ENCODE measurements at places on chromosomes 13 and 19.

- no peak for DNase-seq
These were observed 5.3 kb upstream of the PSG7 start for GRCh38 chr19:42942187-42942789.

- DNase-seq = no peak
These were observed at the start of gene STARD13 for GRCh38 chr13:33285420-33286124. Gene STARD13, minus strand, starts transcription at chr13:33285755. Its CDS starts 117 bp downstream, at chr13:33285638.

DNA sequence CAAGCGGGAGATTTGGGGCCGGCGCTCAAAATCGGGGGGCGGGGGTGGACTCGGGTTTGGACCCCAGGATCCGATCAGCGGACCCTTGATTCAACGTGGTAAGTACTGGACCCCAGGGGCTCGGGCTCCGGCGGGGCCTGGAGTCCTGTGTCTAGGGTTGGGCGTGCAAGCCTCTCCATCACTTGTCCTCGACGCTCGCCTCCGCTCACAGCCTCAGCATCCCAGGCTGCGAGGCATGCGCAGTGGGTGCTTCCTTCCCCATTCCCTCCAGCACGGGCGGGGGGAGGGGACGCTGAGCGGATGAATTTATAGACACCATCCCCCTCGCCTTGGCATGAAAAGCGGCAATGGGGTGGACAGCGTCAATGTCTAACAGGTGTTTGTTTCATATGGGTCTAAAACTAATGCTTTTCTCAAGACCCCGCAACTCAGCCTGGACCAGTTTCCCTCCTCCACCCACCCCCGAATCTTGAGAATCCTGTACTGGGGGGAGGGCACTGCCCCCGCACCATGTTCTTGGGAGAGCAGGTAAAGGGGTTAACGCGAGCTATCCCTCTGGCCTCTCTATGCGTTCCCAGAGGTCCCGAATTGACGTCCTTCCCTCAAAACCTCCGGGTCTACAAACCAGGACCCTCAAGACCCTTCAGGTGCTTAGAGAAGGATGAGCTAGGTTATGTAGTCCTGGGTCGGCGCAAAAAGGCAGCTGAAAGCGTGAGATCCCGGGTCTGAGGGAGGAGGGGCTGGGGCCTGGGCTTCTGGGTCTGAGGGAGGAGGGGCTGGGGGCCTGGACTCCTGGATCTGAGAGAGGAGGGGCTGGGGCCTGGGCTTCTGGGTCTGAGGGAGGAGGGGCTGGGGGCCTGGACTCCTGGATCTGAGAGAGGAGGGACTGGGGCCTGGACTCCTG, 579 bp downstream of the CPT1C start:
- DNase-seq = no peak

DNA sequence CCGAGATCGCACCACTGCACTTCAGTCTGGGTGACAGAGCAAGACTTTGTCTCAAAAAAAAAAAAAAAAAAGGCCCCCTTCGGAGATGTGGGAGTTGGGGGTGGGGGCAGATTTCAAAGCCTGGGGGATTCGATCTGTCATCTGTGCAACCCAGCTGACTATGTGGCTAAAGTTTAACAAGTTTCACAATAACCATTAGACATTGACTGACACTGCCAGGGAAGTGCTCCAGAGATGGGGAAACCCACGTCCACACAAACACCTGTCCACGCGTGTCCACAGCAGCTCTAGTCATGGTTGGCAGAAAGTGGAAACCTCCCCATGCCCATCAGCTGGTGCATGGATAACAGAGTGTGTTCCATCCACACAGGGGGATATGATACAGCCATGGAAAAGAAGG, 37.6 kb upstream of the HOMER3 start:
- no peak for DNase-seq

DNA sequence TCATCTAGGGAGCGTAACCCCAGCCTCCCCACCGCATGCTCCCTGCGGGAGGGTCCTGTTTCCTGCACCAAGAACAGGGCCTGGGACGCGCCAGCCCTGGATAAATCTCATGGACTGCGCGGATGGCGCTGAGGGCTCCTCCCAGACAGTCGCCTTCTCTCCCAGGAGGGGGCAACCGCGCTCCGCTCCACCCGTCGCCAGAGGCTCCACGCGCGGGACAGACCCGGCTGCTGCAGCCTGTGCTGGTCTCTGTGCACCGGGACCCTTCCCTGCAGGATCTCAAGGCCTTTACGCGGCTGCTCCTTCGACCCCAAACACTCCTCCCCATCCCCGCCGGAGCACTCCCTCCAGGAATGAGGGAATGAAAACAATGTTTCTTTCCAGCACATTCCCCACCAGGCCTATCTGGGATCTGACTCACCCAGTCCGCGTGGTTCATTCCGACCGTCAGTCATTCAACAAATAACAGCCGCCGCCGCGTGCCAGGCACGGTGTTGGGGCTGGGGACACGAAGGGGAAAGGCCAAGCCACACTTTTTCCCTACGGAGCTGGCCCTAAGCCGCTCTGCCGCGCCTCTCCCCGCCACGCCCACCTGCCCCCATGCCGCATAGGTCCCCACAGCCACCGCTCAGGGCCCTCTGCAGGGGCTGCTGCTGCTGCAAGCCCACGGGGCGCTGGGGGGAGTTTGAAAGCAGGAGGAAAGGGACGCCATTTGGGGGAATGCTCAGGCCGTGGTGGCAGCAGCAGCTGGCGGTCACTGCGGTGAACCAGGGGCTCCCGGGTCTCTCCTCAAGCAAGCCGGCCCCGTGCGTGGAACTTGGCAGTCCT, 6.0 kb downstream of the PNMA8B start:
- DNase-seq = no peak

GRCh38 chr19:31562966-31563612, 213.9 kb upstream of the TSHZ3 start:
- DNase-seq = no peak

- no peak for DNase-seq
These were observed 33.7 kb downstream of the VSTM1 start for GRCh38 chr19:54029930-54030490.

- DNase-seq = no peak
These were observed 1.1 kb downstream of the CYP2S1 start for GRCh38 chr19:41194157-41194552.

- no peak for DNase-seq
These were observed 140.6 kb downstream of the SIPA1L3 start for GRCh38 chr19:38047641-38048040.

DNA sequence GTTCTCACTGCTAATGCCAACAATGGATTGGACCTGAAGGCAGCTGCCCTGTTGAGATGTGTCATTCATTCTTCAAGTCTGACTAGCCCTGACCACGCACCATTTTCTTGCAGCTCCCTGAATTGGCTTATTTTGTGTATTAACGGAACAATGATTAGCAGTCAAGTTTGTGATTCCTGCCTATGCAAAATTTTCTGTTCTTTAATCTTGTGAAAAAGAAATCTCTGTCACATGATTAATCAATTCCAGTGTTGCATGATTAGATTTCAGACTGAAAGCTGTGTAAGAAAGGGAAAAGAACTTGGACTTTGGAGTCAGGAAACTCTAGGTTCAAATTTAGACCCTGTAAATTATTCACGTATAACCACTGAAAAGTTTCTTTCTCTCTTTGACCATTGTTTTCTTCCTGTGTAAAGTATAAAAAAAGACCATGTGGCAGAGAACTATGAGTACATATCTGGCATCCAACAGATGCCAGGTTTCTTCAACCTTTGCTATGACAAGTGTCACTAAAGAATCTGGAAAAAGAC, 64.5 kb upstream of the SLC10A2 start:
- no peak for DNase-seq

DNA sequence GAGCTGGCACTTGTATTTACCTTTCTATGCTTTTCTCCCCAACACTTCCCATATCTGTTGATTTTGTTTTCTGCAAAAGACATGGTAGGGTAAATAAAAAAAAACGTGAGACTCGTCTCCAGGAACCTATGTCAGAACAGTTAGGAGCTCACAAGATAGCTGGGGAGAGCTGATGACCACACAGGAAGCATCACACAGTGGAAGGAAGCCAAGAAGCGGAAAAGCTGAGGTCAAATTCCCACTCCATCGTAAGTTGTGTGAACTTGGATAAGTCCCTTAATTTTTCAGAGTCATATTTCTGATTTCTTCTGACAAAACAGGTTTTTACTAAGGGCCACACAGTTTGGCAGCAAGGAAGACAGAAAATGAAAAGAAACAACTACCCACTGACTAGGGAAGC, 199.6 kb downstream of the KLF5 start:
- DNase-seq = no peak

DNA sequence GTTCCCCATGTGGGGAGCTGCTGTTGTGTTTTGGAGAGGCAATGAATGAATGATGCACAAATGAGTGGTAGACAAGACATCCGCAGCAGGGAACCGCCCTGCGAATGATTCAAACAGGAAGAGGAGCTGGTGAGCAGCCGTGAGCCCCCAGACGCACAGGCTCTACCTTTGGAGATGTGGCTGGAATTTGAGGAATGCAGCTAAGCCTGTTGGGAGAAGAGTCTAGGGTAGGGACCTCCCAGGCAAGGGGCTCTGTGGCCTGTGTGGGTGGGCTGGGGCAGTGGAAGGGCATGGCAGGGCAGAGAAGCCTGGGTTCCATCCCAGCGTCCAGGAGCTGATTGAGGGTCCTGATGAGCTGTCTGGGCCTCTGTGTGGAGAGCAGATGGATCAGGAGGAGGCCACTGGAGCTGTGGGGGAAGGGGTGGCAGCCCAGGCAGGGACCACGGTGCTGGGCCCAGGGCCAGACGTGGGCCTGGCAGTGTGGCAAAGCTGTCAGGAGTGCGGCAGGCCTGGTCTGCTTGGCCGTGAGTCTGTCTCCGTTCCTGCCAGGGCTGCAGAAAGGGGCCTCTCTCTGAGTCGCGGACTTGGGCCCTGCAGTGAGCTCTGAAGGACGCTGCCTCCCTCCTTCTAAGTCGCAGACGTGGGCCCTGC, 41.8 kb upstream of the DCUN1D2 start:
- no peak for DNase-seq

GRCh38 chr19:9075064-9075949, 11.6 kb upstream of the OR1M1 start:
- DNase-seq = no peak

DNA sequence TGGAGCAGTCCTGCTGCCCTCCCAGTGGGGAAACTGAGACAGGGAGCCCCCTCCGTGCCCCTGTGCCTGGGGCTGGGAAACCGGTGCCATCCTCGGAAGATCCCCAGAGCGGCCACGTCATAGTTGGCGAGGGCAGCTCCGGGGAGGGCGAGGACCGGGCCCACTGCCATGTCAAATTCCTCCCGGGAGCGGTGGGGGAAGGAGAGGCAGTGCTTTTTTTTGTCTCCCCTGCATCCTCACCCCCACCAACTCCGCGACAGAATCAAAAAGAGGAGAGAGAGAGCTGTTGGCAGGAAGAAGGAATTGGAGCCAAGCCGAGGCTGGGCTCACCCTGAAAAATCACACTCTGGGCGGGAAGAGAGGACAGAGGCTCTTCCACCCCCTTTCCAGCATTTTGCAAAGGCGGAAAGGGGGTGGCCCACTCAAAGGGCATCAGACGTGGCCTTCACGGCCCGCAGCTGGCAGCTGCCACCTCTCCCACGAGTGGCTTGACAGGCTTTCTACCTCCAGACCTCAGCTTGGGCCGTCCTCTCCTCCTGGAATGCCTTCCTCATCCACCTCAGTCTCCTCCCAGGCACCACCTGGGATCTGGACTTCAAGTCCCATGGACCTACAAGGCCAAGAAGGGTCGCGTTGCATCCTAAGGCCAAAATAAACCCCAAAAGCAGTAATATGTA, 19.6 kb upstream of the NFIC start:
- no peak for DNase-seq

DNA sequence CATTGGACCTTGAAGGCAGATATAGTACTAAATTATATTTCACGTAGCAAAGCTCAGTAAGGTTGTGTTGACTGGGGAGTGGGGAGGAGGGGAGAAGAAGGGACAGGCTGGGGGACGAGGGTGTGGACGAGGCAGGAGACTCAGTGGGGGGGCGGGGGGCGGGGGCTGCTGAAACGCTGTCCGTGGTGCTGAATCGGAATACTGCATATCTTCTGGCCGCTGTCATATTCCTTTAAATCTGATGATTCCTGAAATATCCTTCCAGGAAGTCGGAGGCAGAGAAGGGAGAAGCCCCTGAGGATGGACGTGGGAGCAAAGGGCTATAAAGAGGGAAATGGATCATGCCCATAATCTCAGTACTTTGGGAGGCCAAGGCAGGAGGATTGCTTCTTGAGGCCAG, 34.7 kb upstream of the CASP14 start:
- DNase-seq = no peak

- DNase-seq = no peak
These were observed 1.5 kb upstream of the OBI1 start for GRCh38 chr13:78660495-78660857.

GRCh38 chr19:3964256-3965194, 6.4 kb downstream of the DAPK3 start:
- no peak for DNase-seq

DNA sequence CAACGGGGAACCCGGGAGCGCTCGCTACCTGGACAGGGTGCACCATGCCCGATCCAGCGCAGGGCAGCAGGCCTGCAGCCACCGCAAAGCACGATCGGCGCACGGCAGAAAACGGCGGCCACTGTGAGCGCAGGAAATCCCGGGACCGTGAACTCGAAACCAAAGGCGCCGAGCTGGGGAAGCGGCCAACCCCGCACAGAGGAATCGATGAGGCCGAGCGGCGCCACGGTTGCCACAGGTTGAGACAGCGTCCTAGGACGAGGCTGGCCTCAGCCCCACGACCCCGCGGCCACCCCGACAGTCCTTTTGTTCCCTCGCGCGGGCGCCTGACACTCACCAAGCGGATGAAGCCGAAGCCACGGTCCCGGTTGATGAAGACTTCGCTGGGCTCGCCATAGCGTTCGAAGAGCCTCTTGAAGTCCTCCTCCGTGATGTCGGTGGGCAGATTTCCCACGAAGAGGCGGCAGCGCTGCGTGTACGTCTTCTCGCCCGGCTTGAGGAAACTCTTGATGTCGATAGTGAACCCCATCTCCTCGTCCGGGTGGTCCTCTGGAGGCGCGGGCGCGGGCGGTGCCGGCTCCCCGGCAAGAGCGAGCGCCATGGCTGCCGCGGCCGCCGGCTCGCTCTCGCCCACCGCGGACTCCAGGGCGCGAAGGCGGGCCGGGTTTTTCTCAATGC, 557 bp downstream of the PSPC1 start:
- DNase-seq = peak; percentile 25

DNA sequence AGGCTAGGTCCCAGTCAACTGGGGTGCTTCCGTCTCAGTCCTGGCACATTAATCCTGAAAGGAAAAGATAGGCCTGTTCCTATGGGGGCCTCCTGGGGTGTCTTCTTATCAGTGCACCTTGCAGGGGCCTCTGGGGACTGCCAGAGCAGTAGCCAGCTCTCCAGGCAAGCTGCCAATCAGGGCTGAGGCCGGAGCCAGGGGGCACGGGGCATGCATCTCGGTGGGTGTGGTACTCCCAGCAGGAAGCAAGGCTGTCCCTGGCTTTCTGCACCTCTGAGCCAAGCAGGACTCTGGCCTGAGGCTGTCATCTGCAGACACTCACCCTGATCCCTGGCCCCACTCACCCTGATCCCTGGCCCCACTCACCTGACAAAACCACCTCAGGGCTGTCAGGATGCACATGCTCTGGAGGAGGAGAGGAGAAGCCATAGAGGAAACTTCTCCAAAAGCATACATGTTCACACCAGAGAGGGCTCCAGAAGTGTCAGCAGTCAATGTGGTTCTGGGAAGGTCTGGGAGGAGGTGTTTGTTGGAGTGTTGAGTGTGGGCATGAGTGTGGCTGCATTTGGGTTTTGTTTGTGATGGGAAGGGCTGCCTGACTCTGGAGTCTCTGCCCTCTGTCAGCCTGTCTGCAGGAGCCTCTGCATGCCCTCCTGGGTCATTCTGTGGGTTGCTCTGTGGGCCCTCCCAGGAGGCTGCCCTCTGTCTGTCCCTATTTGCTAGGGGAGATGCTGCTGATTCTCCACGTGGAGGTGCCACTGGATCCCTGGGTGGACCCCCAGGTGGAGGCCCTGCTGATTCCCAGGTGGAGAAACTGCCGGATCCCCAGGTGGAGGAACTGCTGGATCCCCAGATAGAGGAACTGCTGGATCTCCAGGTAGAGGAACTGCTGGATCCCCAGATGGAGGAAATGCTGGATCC, 22.7 kb upstream of the KCTD15 start:
- DNase-seq = no peak

Data from stimulated activated CD8-positive, alpha-beta memory T cell treated with anti-CD3 and anti-CD28 coated beads, Interleukin-7, amount 100 ng/mL, for 1 hour (primary cell).